ENCODE measurements at places on chromosomes 16 and 17.

DNA sequence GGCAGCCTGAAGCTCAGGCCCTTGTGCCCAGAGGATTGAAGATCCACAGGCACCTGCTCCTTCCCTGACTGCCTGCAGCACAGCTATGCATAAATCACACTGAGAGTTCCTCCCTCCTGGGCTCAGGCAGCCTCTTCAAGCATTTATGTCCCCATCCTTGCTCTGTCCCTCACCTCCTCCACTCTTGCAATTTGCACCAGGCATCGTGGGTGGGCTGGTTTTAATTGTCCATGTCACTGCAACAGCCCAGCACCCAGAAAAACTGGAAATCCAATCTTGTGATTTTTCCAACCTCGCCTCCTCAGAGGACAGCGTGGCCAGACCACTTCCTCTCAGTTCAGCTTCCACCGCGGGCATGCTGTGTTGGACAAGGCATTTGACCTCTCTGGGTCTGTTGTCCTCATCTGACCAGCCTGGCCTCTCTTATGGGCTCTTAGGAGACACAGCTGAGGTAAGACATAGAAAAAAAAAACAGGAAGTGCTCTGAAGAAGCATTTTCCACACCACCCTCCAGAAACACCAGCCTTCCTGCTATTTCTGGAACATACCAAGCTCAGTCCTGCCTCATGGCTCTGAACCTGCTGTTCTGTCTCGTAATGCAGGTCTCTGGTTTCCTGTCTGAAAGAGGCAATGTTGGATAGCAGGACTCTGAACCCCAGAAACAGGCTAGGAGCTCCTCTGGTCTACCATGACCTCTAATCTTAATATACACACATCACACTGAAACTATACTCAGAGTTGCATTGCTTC lies 8.3 kb downstream of the TMEM114 start:
- no peak for DNase-seq

DNA sequence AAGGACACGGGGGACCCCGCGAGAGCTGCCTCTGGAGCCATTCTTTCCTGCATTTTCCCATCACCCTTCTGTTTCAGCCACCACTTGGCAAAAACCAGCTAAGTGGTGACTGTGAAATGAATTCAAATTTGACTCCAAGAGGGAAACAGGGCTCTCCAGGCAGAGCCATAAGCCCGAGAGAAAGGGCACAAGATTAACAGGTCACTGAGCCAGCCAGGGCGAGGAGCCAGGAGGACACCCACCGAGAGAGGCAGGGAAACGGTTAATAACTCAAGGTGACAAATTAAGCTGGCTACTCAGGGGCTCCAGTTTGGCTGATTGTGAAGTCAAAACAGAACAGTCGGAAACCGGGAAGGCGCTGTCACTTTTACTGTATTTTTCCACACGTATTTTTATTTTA lies 67.8 kb upstream of the SOX9 start:
- DNase-seq, result no peak

- DNase-seq, result no peak
Measured at GRCh38 chr17:28744972-28745785, 1.4 kb downstream of the TRAF4 start.

DNA sequence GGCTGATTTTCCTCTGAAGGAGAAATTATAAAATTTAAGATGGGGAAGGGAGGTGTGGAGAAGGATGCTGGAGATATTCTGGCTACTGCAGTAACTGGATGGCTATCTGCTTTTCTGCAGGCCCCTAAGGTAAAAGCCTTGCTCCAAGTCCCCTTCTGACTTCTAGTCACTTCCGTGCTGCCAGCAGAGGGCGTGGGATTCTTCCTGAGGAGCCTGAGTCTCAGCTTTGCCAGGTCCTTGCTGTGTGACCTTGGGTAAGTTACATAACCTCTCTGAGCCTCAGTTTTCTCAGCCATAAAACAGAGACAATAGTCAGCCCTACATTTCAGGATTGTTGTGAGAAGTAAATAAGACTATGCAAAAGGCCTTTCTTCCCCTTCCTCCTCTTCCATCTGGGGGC lies 24.3 kb upstream of the TMEM220 start:
- no peak for DNase-seq

DNA sequence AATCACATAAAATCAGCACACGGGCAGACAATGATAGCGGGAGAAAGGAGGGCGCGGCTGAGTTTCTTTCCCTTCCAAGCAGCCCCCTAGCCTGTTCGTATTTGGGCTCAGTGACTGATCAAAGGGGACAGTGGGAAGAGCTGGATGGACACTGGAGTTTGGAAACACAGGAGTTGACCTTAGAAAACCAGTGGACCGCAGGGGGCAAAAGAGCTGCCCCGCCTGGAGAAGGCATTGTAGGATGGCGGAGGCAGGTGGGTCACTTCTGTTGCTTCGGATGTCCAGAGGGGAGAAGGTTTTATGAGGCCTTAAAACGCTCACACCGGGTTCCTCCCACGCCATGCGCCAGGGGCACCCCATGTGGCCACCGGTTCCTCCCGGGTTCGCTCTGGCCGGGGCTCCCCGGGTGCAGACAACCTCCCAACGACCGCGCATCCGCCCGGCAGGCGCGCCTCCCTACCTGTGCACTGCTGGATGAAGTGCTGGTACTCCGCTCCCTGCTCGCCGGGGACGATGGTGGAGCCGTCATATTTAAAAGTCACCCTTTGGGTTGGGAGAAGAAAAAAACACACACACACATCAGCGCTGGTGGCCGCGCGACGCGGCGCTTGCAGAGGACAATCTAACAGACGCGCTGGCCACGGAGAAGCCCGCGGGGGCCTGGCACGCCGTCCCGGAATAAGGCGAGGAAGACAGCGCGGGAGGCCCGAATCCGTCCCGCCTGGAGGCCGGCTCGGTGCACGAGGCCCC lies 662 bp downstream of the COTL1 start:
- peak; percentile 36 for DNase-seq

GRCh38 chr16:67244387-67245185 lies 2.7 kb downstream of the FHOD1 start:
- DNase-seq, result peak; percentile 67

DNA sequence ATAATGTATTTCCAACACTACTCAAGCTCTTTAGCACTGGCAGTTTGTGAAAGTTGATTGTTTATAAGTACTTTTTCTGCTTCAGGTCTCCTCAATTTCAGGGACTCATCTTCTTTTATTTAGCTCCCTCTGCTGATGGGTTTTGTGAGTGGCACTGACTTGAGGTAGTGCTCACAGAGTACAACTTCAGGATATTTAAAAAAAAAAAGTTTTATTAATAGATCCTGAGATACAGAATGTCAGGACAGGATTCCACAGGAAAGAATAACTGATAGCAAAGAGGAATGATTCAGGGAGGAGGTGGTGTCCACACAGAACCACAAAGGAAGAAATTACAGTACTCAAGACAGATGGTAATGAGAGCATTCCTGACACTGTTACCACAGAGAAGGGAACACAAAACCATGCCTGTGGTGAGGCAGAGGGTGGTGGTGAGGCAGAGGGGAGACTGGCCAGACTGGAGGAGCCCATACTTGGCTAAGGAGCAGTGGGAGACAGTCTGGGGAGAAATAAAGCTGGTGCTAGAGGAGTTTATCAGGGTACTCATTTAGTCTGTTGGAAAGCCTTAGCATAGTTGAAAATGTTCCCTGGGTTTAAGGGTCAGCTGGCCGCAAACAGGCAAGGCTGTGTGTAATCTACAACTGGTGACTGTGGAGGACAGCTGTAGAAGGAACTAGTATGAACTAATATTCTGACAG lies 63.7 kb downstream of the SPAG9 start:
- no peak for DNase-seq

DNA sequence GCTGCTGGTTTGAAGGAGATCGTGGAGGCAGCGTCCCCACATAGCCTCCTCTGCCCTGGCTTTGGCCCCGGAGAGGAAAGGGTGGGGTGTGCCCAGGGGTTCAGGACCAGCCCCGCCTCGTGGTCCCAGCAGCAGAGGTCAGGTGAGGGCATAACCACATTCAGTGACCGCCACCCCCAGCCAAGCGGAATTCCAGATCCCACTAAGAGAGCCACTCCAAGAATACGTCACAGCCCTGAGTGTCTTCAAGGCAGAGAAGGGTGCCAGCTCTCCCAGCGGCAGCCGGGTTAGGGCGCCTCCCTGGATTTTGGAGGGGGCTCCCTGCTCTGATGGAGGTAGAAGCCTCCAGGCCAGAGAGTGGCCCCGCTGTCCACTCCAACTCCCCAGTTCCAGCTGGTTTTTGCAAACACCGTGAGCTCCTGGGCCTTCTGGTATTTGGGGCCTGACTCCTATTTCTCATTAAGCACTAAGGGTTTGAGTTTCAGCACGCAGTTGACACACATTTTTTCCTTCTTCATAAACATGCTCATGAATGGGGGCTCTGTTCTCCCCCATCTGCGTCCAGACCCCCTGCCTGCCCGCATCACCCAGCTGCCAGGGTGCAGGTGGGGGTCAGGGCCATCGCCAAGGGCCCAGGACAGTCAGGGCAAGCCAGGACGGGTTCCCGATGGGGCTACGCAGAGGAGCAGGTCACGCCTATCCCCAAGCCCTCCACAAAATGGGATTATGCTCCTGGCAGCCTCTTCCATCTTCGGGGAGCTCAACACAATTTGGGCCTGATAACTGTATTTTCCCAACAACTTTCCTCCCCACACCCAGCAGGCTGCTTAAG lies 98.4 kb upstream of the PLCG2 start:
- DNase-seq, result no peak

- DNase-seq, result no peak
Measured at GRCh38 chr16:88593910-88594309, 23.7 kb downstream of the ZC3H18 start.

DNA sequence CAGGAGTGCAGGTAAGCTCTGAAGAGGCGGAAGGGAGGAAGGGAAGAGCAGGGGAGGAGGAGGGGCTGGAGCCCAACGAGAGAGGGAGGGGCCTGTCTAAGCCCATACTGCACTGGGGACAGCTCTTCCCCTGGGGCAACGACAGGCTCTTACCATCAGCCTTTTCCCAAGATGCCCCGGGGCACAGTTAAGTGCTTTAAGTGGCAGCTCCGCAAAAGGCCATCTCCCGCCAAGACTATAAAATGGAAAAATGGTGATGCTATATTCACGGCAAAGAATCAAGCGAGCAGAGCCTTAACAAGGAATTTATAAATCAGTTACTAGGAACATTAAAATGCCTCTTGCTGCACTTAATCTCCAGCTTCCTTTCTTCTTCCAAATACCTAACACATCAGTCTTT lies 110.2 kb upstream of the NLRP1 start:
- no peak for DNase-seq

DNA sequence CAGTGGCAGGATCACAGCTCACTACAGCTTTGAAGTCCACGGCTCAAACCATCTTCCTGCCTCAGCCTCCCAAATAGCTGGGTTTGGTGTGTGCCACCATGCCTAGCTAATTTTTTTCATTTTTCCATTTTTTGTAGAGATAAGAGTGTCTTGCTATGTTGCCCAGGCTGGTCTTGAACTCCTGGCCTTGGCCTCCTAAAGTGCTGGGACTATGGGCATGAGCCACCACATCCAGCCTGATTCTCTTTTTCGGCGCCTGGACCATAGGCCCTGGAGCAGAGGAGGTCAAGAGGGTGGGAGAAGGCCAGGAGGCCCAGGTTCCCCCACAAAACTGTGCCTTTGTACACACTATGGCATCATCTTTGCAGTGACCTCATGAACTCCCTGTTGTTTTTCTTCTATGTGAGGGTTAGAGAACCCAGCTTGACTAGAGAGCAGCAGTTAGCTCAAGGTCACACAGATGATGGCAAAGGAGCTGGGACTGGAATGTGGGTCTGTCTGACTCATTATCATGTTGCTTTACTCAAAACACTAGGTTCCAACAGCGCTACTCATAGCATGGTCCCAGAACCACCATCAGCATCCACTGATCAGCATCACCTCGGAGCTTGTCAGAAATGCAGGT lies 16.3 kb downstream of the SCN4A start:
- DNase-seq, result no peak

GRCh38 chr16:69924041-69924775 lies 26.9 kb upstream of the CLEC18A start:
- no peak for DNase-seq

DNA sequence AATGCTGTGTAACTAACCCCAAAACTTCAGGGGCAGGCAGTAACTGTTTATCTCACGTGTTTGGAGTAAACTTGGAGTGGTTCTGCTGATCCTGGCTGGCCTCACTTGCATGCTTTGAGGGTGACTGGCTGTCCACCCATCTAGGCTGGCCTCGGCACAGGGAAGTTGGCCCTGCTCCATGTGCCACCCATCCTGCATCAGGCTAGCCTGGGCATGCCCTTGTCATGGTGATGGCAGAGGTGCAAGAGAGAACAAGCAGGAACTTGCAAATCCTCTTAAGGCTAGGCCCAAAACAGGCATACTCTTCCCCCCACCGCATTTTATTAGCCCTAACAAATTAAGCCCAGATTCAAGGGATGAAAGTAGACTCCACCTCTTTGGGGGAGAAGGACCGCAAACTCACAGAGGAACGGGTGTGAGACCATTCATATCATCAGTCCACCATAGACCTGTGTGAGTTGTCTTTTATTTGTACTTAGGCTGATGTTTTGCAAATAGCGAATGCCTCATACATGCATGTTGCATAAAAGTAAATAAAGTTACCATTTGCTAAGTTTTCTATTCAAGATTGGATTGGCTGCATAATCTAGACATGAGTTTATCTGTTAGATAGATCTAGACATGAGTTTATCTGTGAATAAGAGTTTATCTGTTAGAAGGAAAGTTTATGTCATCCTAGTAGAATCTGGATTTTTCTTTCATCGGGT lies 221.0 kb downstream of the CCDC182 start:
- no peak for DNase-seq

DNA sequence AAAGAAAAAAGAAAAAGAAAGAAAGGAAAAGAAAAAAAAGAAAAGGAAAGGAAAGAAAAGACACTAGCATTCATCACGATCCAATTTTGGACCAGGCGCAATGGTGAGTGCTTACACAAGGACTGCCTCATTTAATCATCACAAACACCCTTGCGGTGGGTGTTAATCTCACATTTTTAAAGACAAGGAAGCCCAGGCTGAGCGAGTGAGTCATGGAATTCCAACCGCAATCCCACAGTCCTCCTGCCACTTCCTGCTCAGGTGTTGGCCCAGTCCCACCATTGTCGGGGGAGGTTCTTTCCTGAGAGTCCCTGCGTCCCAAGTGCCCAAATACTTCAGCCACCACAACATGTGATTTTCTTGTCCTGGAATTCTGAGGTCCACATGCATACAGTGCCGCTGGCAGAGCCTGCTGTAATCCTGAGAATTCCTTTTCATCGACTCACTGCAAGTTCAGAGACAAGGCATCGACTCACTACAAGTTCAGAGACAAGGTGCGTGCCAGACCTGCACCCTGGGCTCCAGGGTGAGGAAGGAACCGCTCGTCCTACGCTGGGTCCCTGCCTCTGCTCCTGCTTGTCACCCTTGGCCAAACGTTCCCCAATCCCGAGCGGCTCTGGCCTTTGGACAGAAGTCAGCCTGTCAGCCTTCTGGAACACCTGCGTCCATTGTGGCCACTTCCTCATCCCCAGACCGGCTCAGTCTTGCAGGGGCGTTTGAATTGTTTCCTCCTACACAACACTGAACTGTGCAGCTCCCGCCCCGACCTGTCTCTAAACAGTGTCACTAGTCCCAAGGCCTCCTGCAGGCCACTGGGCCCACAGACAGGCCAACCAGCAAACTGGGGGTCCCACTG lies 5.8 kb downstream of the ZG16B start:
- no peak for DNase-seq

Data from NK-92 treated with Interleukin-12 subunit alpha and Interleukin-12 subunit beta, amount 100 ng/mL, for 24 hours (cell line).